ENCODE measurements at places on chromosomes 3 and 15.

- no peak for DNase-seq
Measured at GRCh38 chr15:94522125-94522524, 290.8 kb downstream of the MCTP2 start.

DNA sequence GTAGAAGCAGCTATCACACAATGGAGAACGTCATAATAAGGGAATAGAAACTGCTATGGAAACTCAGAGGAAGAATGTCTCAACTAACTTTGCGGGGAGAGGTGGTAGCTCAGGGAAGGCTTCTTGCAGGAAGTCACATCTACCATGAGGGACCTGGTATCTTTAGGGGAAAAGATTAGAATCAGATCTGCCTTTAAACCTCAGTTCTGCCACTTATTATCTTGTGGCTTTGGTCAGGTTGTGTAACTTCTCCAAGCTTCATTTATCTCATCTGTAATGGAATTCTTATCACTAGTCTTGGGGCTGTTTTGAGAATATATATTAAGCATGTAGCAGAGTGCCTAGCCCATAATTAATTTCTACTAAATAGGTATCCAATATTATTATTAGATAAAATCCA lies 46.4 kb upstream of the PRICKLE2 start:
- DNase-seq: no peak

DNA sequence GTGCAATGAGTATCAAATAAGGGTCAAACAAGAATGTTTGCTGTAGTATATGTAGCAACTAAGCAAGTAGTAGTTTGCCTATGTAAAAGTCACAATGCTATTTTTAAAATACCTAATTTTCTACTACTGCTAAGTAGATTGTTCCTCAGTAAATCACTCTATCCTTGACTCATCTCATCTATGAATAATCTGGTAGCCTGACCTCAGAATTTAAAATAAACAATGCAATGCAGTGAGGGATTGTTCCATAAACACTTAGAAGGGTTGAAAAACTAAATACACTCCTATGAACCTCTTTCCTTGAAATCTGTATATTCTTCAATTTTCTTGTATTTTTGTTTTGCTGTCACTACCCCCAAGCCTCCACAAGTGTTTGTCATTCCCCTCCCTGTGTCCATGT lies 253.3 kb downstream of the TBC1D5 start:
- no peak for DNase-seq

- no peak for DNase-seq
Measured at GRCh38 chr3:195806916-195807231, 4.9 kb downstream of the MUC4 start.

DNA sequence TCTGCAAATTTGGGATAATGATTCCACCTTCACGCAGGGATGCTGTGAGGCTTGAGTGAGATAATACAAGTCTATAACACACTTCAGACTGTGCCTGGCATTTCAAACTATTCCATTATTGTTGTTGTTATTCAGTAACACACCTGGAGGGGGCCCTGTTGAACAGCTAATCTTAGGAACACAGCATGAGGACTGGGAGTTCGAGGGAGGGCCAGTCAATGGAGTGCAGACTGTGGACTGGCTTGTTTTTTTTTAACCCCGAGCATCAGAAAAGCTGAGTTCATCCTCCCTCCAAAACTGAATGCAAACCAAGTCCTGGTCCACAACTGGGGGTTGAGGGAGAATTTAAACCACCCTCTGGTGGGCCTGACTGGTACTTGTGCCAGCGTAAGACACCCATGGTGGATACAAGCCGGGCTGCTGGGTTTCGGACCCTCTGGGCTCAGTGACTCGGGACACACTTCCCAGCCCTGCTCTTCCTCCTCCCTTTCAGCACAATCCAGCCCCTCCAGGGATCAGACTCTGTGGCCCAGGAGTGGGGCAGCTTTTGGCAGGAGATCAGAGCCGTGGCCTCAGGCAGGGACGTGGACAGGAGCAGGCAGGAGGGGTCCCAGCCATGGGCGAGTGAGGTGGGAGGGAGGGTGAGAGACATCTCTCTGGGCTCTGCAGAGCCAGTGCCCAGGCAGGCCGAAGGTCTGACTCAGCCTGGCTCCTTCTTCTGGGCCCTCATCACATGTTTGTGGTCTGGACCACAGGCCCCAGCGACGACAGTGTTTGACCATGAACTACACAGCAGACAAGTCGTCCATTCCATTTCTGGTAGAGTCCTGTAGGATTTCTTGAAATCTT lies 36.3 kb upstream of the MEX3B start:
- DNase-seq: no peak

- no peak for DNase-seq
Measured at GRCh38 chr15:89810837-89811236, 3.8 kb downstream of the ANPEP start.

DNA sequence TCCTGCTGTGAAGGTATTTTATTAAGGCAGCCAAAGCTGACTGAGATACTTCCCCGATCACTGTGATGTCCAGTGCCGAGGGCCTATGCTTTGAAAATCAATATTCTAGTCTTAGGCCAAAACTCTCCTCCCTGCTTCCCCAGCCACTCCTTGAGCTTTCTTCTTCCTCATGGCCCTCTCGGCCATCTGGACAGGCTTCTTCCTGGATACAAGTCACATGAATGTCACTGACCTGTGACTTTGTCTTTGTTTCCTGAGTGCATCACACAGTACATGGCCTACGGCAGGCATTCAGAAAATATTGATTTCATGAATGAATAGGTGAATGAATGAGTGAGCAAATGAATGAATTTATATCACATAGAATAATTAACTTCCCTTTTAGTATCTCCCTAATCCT lies 24.6 kb upstream of the HES1 start:
- no peak for DNase-seq

DNA sequence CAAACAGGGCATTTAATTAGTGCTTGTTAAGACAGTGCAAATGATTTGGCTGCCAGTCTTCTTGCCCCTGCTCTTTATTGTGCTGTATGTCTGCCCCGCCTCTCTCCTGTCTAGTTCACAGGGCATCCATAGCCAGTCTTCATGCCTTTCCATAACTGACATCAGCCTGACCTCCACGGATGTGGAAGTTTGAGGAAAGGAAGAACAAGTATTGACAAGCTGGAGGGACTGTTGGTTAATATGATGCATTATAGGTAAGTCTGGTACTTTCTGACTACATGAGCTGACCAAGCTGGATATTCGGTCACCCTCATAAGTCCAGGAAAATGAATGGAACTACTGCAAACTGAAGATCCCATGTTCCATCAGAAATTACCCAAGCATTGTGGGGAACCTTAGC lies 325.9 kb downstream of the TIGIT start:
- no peak for DNase-seq

- no peak for DNase-seq
Measured at GRCh38 chr3:139434764-139435307, 41.5 kb downstream of the RBP2 start.

GRCh38 chr3:61358364-61358763 lies 107.1 kb upstream of the FHIT start:
- DNase-seq: no peak

GRCh38 chr3:132726341-132726823 lies 4.2 kb upstream of the NPHP3 start:
- DNase-seq: no peak

- no peak for DNase-seq
Measured at GRCh38 chr3:57060089-57060821, at the start of gene SPATA12. Gene SPATA12, plus strand, starts transcription at chr3:57060664. Its CDS starts 13,031 bp downstream, at chr3:57073695.

DNA sequence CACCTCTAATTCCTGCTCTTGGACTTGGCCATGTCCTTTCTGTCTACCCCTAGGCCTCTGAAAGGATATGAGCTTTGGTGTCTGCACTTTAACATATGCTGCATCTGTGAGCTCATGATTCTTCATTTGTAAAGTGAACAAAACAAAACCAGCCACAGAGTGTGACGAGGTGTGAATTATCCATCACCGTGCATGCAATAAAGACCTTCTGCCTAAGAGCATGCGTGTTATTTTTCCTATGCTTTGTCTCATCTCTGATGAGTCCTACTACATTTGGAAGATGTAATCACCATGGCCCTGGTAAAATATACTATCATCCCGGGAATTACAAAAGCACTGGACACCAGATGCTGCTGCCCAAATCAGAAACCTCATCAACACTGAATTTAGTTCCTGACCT lies 103.5 kb upstream of the KCNAB1 start:
- no peak for DNase-seq

GRCh38 chr15:75455982-75456531 lies 4.6 kb upstream of the SIN3A start:
- DNase-seq: peak; percentile 28

DNA sequence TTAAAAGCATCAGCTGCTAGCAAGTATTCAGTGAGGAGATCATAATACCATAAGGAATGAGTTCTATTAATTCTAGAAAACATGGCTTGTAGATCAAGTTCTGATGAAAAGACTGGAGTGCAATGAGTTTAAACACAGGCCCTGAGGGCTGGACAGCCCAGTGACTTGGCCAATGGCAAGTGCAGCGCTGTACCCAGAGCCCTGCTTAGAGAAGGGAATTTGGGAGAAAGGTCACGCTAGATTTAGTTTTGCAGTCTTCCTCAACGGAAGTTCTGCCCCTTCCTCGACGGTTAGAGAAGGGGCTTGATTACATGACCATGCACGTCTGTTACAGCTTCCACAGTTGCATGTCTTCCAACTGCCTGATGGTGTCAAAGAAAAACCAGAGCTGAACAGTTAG lies 4.0 kb downstream of the TMEM212 start:
- no peak for DNase-seq

DNA sequence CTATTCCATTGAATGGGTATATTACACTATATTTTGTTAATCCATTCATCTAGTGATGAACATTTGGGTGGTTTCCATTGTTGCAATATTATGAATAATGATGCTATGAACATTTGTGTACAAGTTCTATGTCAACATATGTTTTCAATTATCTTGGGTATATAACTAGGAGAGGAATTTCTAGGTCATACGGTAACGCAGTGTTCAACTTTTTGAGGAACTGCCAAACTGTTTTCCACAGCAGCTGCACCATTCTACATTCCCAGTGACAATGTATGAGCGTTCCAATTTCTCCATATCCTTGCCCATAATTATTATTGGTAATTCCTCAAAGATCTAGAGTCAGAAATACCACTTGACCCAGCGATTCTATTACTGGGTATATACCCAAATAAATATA lies 24.1 kb upstream of the RORA start:
- no peak for DNase-seq

- DNase-seq: no peak
Measured at GRCh38 chr3:27025718-27026117, 343.5 kb downstream of the NEK10 start.

DNA sequence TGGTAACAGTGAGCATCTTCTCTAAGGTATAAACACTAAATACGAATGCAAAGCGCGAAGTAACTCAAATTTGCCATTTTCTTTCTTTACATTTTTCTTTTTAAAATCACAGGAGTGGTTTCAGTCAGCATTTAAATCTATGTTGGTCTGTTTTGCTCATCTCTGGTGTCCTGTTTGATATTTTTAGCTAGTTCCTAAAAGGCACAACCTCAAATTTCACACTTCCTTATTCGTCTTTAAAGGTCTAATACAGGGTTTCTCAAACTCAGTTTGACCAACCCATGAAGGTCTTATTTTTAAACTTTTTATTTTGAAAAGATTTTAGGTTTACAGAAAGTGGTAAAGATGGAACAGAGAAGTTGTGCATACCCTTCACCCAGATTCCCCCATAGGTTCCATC lies 201.1 kb downstream of the MAGI1 start:
- no peak for DNase-seq

GRCh38 chr3:45140141-45140769 lies 5.9 kb downstream of the CDCP1 start:
- no peak for DNase-seq
